HuH-7.5 (cell line): ENCODE measurements at places on chromosomes 6 and 20.

- DNase-seq: no peak
Measured at GRCh38 chr6:134610411-134610810, 292.5 kb upstream of the SGK1 start.

- DNase-seq: no peak
Measured at GRCh38 chr6:11500008-11500407, 37.5 kb upstream of the TMEM170B start.

GRCh38 chr6:114138577-114139248 is 167.8 kb upstream of the HDAC2 start:
- DNase-seq: no peak

- no peak for DNase-seq
Measured at GRCh38 chr20:35600176-35600992, 15.2 kb upstream of the SPAG4 start.

GRCh38 chr20:9186396-9186795 is 117.5 kb downstream of the PLCB4 start:
- DNase-seq: no peak

DNA sequence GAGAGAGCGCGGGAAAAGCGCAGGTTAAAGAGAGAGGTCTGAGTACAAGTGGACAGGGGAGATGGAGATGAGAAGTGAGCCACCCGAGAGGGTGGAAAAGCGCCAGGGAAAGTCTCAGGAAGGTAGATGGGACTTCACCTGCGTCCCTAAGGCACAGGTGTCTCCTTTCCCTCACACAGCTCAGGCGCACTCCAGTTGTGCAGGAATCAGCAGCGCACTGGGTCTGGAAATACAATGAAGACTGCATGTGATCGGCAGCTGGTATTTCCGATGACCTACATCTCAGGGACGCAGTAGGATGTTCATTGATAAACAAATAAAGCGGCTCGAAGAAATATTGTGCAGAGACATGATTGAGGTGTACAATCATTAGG is 432 bp upstream of the KHDRBS2 start:
- DNase-seq: no peak

DNA sequence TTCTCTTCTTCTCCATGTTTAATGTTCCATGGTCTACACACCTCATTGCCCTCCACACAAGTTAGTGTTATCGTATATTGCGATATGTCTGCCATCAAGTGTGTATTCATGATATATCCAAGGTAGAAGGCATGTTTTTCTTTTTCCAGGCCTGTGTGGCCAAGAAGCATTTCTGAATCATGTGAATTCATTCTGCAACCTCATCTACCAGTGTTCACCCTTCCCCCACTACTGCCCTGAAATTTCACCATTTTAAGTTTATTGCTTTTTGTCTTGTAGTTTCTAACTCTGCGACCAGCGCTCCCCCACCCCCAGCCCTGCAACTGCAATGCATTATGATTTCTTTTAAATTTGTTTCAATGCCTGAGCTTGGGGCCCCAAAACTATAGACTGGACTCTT is 618.0 kb upstream of the FLRT3 start:
- no peak for DNase-seq

- peak; percentile 50 for DNase-seq
Measured at GRCh38 chr6:127464881-127465459, 5.8 kb upstream of the KIAA0408 start.

DNA sequence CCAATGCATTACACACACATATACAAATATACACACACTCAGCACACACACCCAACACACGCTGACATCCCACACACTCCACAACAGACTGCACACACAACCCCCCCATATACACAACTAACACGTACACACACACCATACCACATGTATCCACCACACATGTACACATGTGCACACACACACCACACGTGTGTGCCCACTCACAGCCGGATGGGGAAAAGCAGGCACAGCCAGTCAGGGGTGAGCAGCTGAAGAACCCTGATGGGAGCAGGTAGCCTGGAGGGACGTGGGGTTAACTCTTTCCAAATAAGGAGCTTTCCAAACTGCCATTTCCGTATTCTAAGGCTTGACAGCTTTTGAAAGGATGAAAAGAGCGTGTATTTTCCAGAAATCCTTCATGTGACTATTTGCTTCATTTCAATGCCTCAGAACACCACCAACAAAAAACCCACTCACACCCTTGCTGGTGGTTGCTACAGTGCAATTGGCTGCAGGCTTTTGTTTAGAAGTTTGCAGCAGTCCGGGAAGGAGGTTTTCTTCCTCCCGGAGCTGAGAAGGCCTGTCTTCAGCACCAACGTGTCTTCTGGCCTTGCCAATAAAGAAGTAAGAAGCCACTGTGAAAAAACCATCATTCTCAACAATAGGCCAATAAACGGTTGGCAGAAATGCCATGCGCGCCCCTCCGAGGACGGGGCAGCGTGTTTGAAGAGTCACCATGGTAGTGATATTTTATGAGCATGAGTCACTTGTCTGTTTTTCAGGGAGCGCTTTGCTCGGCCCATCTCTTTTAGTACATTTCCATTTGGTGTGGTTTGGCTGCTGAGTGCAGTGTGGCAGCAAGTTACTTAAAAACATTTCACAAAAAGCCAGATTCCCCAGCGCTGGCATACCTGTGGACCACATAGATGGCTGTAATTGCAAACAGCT is 131.3 kb upstream of the GMDS start:
- DNase-seq: no peak

- no peak for DNase-seq
Measured at GRCh38 chr6:126812010-126812409, 306.5 kb upstream of the RSPO3 start.

DNA sequence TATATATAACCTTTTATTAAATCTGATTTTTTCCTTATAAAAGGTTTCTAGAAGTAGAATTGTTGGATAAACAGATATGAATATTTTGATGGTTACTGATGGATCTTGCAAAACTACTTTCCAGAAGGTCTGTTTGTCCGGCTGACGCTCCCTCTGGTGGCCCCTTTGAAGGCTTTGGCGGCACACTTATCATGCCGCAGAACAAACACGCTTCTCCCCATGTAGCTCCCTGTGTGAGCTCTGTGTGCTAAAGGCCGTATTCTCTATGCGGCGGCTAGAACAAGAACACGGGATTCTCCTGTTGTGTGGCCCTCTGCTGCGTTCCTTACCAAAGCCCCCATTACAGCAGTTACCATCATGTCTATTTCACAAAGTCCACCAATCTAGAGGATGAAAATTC is 30.0 kb downstream of the PPP1R3G start:
- peak; percentile 53 for DNase-seq

DNA sequence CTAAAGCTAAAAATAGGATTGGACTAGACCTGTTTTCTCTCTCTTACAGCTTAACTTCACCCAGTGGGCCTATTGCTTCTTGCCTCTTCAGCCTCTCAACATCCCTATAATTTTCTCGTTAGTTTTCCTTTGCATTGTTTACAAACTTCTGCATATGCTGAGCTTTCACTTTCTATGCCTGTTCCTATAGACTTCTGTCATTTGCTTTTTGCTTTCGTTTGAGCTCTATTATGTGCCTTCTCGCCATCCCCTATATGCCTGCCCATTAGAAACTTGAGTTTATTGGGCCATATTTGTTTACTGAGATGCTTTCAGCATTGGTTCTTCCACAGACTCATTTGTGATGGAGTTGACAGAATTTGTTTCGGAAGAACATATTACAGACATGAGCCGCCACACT is 40.9 kb downstream of the NCOA7 start:
- no peak for DNase-seq

- DNase-seq: peak; percentile 63
Measured at GRCh38 chr6:158213925-158214674, 46.0 kb downstream of the GTF2H5 start.

DNA sequence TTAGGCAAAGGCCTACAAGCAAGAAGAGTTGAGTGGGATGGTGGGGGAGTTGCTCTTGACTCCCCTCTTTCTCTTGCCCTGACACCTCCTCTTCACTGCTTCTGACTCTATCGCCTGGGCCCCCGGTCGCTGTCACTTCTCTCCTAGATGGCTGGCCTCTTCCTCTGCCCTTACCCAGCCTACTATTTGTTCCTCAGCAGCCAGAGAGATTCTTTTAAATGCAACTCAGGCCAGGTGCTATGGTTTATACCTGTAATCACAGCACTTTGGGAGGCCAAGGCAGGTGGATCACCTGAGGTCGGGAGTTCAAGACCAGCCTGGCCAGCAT is 4.3 kb upstream of the PDYN start:
- no peak for DNase-seq

DNA sequence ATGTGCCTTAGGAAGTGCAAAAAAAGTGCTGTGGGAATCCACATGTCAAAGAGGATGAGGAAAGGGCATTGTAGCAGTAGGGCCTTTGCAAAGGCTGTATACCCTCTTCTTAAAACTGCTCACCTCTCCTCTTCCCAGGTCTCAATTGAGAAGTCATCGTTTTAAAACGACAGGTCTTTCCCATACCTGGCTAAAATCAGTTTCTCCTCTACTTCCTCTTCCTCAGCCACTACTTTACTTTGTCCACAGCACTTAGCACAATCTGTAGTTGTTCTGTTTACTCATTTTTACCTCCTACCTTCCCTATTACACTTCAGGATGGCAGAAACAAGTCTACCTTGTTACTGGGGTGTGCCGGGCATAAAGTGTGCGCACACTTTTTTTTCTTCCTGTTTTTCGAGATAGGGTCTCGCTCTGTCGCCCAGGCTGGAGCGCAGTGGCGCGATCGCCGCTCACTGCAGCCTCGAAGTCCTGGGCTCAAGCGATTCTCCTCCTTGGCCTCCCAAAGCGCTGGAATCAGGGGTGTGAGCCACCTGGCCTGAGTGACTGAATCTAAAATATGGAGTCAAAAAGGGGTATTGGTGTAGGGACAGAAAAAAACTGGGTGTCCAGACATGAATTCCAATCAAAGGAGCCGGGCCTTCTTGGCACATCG is 9.8 kb upstream of the ELOVL5 start:
- no peak for DNase-seq

DNA sequence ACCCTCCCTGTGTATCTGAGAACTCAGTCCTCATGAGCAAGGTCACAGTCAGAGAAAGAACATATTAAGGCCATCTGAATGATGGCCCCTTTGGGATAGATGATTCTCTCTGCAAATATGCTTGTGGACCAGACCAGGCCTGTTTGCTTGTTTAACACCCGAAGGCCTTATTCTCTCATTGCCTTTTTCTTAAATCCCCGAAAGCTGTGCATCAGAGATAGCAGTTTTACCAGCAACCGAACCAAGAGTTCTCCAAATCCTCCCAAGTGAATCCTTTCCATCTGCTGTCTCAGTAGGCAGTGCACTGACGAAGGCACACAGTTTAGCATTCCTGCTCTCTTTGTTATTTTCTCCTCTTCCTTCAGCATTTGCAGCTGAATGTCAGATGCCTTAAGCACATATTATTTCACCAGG is 79.8 kb downstream of the TRMT6 start:
- DNase-seq: no peak

DNA sequence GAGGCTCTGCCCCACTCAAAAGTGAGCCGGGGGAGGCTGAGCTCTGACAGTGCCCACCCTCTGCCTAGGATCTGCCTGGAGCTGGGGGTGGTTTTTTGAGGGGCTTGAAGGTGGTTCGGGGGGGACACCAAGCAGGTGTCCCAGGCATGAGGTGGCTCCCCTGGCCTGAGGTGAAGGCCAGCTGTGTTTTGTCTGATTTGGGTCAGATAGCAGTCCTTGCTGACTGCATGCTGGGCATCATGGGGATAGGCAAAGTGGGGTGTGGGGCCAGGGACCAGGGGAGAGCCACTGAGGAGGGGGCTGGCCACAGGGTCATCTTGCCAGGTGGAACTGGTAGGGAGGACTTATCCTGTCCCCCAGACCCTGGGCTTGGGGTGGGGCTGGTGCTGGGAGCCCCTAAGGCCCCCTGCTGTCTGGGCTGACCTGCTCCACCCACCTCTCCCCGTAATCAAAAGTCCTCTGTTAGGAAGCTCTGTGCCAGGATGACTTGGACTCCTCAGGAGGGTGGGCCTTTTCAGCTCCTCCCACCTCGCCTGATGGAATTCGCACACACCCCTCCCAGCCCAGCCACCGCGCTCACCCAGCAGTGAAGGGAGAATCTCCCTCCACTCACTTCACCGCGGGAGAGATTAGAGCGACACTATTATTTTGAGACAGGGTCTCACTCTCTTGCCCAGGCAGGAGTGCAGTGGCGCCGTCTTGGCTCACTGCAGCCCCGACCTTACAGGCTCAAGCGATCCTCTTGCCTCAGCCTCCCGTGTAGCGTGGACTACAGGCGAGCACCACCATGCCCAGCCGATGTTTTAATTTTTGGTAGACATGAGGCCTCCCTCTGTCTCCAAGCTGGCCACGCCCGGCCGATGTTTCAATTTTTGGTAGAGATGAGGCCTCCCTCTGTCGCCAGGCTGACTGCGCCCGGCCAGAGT is 1.5 kb upstream of the COL9A3 start:
- no peak for DNase-seq

DNA sequence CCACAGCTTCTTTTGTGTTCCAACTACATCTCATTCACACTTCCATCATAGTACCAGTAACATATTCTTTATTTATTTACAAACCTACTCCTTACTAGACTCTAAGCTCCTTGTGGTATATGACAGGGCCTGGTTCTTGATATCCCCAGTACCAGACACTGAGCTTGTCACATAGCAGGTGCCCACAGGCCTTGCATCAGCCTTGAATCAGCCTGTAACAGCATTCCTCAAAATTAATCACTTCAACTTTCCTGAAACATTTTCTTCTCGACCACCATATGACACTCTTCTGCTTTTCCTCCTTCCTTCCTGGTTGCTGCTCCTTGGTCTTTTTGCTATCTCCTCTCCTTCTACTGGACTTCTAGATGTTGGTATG is 24.7 kb upstream of the SRPK1 start:
- no peak for DNase-seq

DNA sequence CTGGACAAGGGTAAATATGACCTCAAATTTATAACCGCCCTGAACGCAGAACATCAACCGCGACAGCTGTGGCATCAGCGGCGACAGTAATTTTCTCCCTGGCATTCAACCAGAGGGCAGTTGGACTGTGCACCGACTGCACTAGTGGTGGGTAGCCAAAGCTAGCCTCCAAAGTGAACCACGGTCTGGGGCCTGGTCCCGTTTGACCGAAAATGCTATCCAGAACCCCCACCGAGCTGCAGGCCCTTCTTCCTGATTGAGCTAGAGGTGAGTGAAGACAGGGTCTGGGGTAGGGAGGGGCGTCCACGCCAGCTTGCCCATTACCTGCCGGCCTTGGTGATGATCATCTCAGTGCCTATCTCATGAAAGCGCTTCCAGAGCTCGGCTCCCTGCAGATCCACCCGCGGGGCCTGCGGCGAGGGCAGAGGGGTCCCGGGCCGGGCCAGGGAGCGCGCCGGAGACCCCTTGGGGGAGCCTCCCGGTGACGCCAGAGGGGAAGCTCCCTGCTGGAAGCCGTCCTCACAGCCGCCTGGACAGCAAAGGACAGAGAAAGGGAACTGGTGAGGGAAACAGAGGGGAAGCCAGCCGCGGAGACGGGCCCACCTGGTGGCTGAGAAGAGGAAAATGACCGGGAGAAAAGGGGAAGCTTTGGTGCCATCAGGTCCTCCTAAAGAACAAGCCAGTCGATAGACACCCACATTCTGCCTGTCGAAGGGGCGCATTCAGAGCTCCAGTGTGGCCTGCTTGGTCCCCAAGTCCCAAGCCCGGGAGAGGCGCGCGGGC is 2.0 kb downstream of the TBX18 start:
- DNase-seq: no peak

DNA sequence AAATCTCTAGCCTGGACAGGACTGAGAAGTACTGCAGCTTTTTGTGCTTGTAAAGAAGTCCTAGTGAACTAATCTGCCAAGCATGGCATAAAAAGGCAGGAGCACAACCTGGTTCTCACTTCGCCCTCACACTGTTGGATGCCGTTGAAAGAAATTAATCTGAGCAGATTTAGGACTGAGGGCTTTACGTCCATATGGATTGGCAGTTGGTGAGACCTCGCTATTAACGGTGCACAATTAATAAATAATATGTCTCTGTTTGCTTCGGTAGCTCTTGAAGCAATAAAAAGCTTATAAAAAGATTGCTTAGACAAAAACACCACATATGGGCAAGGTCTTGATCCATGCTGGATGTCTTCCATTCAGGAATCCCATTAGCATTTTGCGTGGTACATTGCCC is 185.6 kb upstream of the EPHA7 start:
- DNase-seq: no peak
